ENCODE measurements at places on chromosomes 2 and 18. TPM values are rescaled to one million over a fixed set of nuclear protein-coding genes. Genes with fewer than 3 reads are reported as not detected.
A peak's percentile ranks its signal among the peaks of the same experiment; 100 is the strongest.

Gene MBOAT2
- total RNA-seq: 28.6 TPM

Gene REG1B
- total RNA-seq: 11.0 TPM

- no peaks in the 10 kb centered on the region for H3K4me1 ChIP-seq
- no peaks in the 10 kb centered on the region for H3K36me3 ChIP-seq
- H3K27me3 ChIP-seq: no peaks in the 10 kb centered on the region
- peak within 1 kb of the TSS; percentile 90 for H3K4me3 ChIP-seq
These were observed at the start of gene TMEM17 for GRCh38 chr2:62505750-62506420. Gene TMEM17, minus strand, starts transcription at chr2:62506195. Its CDS starts 66 bp downstream, at chr2:62506129.

Gene ACADL
- 21.1 TPM for total RNA-seq

DNA sequence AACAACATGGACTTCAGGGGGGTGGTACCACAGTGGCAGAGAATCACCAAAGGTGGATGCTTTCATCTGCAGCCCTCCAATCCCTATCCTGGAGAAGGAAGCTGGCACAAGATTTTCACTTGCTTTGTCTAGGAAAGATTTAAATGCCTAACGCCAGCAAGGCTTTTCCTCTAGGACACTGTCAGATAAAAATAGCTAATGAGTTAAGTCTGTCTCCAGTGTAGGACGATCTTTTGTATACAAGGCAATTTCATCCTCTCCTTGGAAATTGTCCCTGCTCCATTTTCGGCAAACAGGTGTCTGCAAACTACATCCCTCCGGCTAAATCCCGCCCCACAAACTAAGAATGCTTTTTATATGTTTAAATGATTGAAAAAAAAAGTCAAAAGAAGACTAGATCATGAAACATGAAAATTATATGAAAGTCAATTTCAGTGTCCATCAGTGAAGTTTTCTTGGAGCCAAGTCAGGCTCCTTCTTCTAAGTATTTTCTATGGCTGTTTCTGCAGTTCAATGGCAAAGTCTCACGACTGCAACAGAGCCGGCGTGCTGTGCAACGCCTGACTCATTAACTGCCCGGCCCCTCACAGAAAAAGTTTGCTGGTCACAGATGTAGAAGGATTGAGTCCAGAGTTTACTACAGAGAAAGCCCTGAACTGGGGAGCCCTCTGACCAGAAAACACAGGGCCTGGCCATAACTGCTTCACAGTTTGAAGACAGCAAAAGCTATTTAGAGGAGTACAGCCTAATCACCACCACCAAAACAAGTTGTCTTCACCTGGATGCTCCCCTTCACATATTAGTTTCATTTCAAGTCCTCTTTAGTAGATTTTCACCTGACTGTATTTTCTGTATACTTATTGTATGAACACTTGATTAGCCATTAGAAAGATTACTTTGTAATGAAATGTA is 52.3 kb downstream of the PIEZO2 start:
- no peak for DNase-seq
- H3K4me1 ChIP-seq: no peaks in the 10 kb centered on the region
- H3K4me3 ChIP-seq: peak overlapping the region; percentile 8
- H3K36me3 ChIP-seq: no peaks in the 10 kb centered on the region

Gene SPDYA
- 1.6 TPM for total RNA-seq

DNA sequence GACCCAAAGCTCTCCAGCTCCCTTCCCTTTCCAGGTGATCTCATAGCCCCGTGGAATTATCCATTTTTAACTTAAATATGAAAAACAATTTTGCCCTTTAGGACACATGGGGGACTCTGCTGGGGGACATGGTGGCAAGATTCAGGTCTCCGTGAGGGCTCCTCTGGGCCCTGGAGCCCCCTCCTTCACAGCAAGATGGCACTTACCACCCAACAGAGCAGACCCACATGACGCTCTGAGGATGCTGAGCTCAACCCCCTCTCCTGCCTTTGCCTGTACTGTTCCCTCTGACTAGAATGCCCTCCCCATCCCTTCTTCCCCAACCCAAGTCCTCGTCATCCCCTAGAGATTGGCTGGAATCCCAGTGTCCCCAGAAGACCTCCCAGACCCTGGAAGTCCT is 17.2 kb downstream of the TEX51 start:
- no peaks in the 10 kb centered on the region for H3K27me3 ChIP-seq
- H3K27ac ChIP-seq: no peak overlapping the region
- H3K4me3 ChIP-seq: no peak overlapping the region
- H3K4me1 ChIP-seq: no peaks in the 10 kb centered on the region
- DNase-seq: no peak

GRCh38 chr2:101150306-101151145 is 656 bp downstream of the TBC1D8 start:
- H3K4me1 ChIP-seq: peaks cover 8% of the 10 kb centered on the region
- no peaks in the 10 kb centered on the region for H3K27me3 ChIP-seq
- H3K27ac ChIP-seq: peak overlapping the region; percentile 61
- H3K36me3 ChIP-seq: no peaks in the 10 kb centered on the region
- peak overlapping the region; percentile 66 for H3K4me3 ChIP-seq
- DNase-seq: peak; percentile 61

Gene PRSS56
- total RNA-seq: not detected

DNA sequence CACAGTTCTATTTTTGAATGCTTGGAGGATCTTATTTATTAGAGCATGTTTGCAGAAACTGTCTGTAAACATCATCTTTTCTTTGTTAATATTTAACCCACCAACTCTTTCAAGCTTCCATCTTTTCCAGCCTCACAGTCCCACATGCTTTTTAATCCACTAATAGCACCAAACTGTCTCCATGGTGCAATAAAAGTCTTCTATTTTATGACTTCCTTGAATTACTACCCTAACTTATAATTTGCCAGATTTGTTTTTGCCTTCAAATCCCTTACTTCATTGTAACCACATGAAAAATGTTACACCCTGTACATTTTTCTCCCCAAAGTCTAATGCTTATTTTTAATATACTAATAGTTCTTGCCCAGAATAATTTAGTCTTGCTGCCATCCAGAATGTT is 792.6 kb downstream of the PLCL1 start:
- H3K27me3 ChIP-seq: no peaks in the 10 kb centered on the region
- no peaks in the 10 kb centered on the region for H3K4me1 ChIP-seq
- DNase-seq: no peak
- no peak overlapping the region for H3K4me3 ChIP-seq
- H3K36me3 ChIP-seq: no peaks in the 10 kb centered on the region

- no peaks in the 10 kb centered on the region for H3K27me3 ChIP-seq
- H3K4me1 ChIP-seq: no peaks in the 10 kb centered on the region
- H3K36me3 ChIP-seq: no peaks in the 10 kb centered on the region
- DNase-seq: no peak
These were observed 121.4 kb downstream of the ANTXR1 start for GRCh38 chr2:69134306-69134945.

DNA sequence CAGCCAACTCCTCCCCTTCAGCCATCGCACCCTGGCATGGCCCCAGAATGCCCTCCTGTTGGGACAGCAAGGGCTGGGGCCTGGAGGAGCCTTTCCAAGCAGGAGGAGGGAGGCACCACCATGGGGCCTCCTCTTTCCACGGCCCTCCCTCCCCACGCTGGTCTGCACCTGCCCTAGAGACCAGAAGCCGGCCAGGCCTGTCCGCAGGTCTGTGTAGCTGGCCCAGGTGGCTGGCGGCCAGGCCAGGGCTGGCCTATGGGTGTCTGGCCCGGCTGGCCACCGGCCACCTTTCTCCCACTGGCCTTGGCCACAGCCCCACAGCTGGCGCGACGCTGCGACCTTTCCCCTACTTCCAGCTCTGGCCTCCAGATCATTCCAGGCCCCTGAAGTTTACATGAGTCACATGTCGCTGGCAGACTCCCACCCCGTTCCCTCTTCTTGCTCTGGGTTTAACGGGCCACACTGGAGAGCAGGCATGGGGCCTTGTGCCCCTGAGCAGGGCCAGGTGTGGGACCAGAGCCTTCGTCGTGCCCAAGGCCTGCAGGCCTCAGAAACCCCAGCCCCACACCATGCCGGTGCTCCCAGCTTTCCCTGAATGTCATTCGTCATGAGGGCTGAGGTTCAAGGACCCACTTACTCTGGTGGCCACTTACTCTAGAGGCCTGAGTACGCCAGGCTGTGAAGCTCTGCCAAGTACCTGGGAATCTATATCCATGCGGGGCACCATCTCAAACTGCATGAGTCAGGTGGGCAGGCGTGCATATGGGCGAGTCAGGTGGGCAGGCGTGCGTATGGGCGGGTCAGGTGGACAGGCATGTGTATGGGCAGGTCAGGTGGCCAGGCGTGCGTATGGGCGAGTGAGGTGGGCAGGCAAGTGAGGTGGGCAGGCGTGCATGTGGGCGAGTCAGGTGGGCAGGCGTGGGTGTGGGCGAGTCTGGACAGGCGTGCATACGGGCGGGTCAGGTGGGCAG is 33.3 kb upstream of the KLF11 start:
- no peaks in the 10 kb centered on the region for H3K36me3 ChIP-seq
- DNase-seq: no peak
- peaks cover 11% of the 10 kb centered on the region for H3K4me1 ChIP-seq
- H3K27ac ChIP-seq: peak overlapping the region; percentile 76

Gene CNNM4
- total RNA-seq: 14.5 TPM

- H3K4me1 ChIP-seq: no peaks in the 10 kb centered on the region
- H3K27me3 ChIP-seq: no peaks in the 10 kb centered on the region
- DNase-seq: no peak
- no peak overlapping the region for H3K27ac ChIP-seq
- no peak overlapping the region for H3K4me3 ChIP-seq
- no peaks in the 10 kb centered on the region for H3K36me3 ChIP-seq
These were observed 59.2 kb downstream of the PIEZO2 start for GRCh38 chr18:11089931-11090715.

DNA sequence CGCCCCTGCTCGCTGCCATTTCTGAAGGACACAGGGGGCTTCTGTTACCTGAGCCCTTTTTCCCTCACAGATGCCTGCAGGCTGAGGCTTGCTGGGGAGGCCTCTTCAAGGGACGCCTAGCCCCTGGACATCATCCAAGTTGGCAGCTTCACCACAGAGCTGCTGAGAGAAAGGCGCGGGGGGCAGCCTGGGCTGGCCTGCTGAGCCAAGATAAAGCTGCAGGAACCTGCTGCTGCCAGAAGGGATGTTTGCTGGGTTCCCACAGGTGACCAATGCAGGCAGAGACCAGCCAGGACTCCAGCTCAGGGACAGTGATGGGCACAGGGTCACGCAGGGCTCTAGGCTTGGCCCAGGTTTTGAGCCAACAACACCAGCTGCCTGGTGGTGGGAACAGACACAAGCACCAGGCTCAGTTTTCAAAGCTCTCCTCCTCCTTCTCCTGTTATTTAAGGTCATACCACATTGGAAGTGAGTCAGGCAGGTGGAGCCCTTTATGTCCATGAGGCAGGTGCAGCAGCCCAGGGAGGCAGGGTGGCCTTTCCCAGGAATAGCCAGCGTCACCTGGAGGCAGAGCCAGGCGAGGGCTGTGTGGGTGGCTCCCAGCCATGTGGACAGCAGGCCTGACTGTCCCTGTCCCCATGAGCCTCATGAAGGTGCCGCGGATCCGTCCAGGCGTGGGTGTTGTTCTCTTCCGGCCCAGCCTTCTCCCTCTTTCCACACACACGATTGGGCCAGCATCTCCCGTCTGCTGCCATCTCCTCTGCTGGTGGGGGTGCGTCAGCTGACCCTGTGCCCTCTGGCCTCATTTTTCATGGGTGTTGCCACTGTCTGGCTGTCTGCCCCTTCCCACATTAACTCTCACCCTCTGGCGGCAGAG is 515.5 kb upstream of the MYT1L start:
- H3K27ac ChIP-seq: no peak overlapping the region
- H3K4me3 ChIP-seq: no peak overlapping the region
- DNase-seq: peak; percentile 37
- no peaks in the 10 kb centered on the region for H3K27me3 ChIP-seq

GRCh38 chr2:72822794-72823193 is 3.0 kb downstream of the EXOC6B start:
- no peak overlapping the region for H3K4me3 ChIP-seq
- H3K27me3 ChIP-seq: no peaks in the 10 kb centered on the region
- no peaks in the 10 kb centered on the region for H3K4me1 ChIP-seq
- no peaks in the 10 kb centered on the region for H3K36me3 ChIP-seq
- no peak for DNase-seq

DNA sequence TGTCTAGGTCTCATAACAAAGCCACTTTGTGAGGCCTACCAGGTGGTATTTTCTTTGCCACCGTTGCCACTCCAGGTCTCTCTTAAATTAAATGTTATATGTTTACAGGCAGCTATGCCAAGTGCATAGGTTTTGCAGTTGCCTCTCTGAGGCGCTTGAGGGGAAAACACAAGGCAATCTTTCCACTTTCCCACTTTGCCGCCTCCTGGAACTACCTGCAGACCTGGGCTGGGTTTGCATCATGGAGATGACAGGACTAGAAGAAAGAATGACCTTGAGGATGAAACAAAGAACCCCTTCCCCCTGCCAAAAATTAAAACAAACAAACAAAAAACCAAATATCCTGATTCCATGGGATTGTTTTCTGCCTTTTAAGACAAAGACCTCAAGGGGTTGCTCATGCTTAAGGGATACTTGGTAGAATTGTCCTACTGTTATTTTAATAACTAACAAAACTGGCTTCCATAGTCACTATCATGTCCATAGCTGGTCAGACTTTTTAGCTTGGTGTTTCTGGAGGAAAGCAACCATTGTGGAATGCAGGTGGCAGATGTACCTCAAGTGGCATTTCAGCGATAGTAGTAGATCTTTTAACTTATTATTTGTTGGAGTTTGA is 159.9 kb downstream of the PRPF40A start:
- H3K27ac ChIP-seq: no peak overlapping the region
- no peaks in the 10 kb centered on the region for H3K27me3 ChIP-seq

- H3K4me3 ChIP-seq: no peak overlapping the region
- no peak overlapping the region for H3K27ac ChIP-seq
- H3K27me3 ChIP-seq: no peaks in the 10 kb centered on the region
- H3K4me1 ChIP-seq: no peaks in the 10 kb centered on the region
These were observed 1.1 kb upstream of the ERMN start for GRCh38 chr2:157326698-157327097.

- no peaks in the 10 kb centered on the region for H3K4me1 ChIP-seq
- H3K36me3 ChIP-seq: no peaks in the 10 kb centered on the region
- DNase-seq: no peak
- H3K4me3 ChIP-seq: no peak overlapping the region
These were observed 12.4 kb upstream of the DTNB start for GRCh38 chr2:25685741-25686140.

DNA sequence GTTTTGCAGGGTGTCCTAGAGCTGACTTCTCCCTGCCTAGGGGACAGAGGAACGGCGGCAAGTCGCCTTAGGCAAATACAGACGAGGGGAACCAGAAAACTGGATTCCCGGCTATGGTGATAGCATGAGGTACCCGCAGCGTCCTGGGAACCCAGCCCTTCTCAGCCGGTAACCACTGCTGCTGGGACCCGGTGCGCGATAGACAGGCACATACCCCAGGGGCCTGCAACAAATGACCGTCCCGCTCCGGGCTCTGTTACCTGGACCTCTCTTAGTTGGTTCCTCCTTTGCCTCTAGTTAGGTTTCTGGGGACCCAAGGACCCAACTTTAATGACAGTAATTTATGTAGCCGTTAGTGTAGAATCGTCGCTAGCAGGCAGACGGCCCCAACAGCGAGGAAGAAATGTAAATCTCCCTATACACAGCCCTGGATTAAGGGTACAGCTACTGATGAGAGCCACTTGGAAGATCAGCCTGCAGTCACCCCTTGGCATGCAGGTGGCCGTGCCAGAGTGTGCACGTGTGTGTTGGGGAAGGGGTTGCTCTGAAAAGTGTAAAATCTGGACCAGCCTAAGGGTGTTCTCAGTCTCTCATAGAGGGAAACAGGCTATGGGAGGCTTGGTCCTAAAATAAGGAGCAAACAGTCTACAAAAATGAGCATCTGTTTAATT is 819 bp upstream of the SERPINE2 start:
- H3K27me3 ChIP-seq: no peaks in the 10 kb centered on the region
- peaks cover 2% of the 10 kb centered on the region for H3K36me3 ChIP-seq
- peak overlapping the region; percentile 47 for H3K4me3 ChIP-seq
- DNase-seq: no peak
- no peaks in the 10 kb centered on the region for H3K4me1 ChIP-seq

- DNase-seq: no peak
- H3K4me1 ChIP-seq: no peaks in the 10 kb centered on the region
These were observed 47.6 kb downstream of the FBXO36 start for GRCh38 chr2:229969921-229970320.

Gene DOCK10
- 33.8 TPM for total RNA-seq

Gene CCDC141
- total RNA-seq: 3.0 TPM

Gene RAB10
- total RNA-seq: 122 TPM

Data from kidney (tissue), 22 donors.